ENCODE measurements at places on chromosomes 5 and 9.

DNA sequence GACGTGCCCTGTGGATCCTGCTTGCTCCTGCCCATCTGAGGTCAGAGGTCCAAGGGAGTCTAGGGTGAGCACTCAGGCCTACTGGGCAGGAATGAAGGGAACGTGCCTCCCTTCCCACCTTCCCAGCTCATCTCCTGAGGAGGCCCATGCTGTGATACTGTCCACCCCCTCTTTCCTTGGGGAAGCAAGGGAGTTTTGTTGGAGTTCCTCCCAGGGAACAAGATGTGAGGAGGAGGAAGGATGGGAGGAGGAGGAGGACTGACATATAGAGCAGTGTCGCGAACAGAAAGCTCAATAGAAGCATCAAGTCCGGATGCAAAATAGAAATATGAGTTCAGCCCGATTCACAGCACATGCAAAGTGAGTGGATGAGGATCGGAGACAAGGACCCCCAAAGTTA, 41.0 kb downstream of the SLC6A7 start:
- no peak for DNase-seq

- DNase-seq = peak; percentile 25
Measured at GRCh38 chr5:128053291-128053954, 30.1 kb upstream of the SLC12A2 start.

- DNase-seq = peak; percentile 86
Measured at GRCh38 chr5:95715799-95716461, 15.2 kb upstream of the RHOBTB3 start.

DNA sequence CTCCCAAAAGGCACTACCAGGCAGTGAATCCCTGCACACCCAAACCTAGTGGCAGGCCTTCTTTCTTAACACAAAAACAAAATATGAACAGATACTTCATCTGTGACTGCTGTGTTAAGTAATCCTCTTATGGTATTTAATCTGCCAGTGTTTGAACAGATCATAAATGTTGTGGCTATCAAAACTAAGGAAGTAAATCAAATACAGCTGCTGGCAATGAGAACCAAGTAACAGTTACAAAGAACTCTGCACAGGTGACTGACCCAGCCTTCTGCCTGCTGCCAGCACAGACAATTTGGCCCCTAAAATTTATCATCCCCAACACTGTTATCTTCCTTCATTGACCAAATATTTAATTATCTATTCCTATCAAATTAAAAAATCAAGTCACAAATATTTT, 78.0 kb downstream of the GNAQ start:
- DNase-seq = peak; percentile 20

DNA sequence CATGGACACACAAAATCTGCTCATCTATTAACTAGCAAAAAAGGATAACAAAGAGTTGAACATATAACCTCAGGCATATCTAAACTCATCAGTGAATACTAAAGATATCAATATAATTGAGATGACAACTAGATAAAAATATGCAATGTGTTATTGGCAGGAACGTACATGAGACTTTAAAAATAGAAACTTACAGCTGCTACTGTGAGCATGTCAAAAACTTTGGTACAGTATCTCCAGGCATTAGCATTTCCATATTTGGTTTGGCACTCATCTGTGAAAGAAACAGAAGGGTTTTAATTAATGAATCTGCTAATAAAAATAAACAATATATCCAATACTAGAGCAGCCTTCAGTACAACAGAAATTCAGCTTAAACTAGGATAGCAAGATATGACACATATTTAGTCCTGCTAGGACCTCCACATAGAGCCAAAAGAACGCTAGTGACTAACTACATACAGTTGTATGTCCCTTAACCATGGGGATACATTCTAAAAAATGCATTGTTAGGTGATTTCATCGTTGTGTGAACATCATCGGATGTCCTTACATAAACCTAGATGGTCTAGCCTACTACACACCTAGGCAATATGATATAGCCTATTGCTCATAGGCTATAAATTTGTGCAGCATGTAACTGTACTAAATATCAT, 10.5 kb upstream of the SCAI start:
- no peak for DNase-seq

- DNase-seq = no peak
Measured at GRCh38 chr9:91341258-91341746, 20.4 kb downstream of the AUH start.

- DNase-seq = peak; percentile 79
Measured at GRCh38 chr5:138354926-138355378, 2.5 kb downstream of the KDM3B start.

DNA sequence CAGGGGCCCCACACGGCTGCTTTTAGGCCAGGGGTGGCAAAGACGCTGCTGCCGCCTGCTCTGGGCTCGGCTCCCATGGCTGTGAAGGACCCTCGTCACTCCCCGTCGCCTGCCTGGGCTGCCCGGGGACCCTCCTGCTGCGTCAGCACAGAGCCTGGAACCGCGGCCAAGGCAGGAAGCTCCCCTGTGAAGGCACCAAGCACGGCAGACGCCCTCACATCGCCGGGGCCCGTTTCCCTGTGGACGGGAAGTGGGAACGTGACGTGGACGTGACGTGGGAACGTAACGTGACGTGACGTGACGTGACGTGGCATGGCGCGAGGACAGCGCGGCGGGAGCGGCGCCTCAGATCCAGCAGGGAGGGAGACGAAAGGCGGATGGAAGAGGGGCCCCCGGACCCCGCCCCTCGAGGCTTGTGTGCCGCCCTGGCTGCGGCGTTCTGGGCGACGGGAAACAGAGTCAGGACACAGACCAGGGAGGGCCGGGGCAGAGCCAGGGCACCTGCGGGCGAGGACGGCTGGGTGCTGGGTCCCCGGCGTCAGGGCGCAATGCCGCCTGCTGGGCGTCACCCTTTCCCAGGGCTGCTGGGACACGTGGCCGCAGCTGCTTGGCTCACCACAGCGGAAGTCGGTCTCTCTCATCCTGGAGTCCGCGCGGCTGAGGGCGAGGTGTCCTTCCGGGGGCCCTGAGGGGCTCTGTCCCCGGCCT, 53.1 kb downstream of the MRPL36 start:
- no peak for DNase-seq

DNA sequence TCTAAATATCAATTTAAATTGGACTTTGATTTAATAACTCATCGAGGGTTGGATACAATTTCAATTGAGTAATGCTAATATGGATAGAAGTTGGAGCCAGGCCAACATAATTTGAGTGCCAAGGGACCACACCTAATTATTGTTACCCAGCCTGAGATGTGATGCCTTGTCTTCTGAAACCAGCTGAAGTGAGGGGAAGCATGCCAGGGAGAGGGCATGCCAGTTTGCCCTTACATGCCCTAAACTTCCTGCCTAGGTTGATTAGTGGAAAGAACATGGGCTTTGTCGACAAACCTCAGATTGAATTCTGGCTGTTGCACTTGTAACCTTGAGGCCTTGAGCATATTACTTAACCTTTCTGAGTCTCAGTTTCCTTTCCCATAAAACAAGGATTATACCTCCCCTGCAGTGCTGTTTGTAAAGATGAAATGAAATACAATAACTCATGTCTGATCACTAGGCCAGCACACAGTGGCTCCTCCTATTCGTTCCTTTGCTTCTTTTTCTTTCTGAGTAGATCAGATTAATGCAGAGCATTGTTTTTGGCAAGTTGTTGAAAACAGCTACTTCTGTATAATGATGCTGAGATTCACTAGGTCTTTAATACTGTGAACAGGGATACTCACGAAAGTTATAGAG, 412.8 kb downstream of the TLE4 start:
- no peak for DNase-seq

- no peak for DNase-seq
Measured at GRCh38 chr5:42854795-42855194, 43.1 kb upstream of the SELENOP start.

GRCh38 chr5:149242339-149242738, 29.3 kb upstream of the AFAP1L1 start:
- DNase-seq = no peak

- DNase-seq = no peak
Measured at GRCh38 chr9:125534971-125535701, 171.9 kb downstream of the MAPKAP1 start.

DNA sequence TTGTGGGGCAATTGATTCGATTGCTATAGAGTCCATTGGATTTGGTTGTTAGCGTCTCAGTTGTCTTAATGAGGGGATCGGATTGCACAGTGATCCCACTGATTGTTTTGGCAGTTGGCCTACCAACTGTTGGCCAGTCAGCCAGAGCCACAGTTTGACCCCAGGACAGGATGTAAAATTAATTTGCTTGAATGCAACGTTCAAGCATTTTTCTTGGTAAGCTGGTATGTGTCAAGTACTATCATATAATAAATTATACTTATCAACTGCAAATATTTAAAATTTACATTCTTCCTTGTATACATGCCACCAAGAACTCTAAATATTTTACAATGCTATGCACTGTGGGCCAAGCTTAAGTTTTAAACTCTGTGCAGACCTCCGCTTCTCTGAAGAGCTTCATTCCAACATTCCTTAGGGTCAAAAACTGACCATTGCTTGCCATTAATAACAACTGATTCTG, 80.4 kb upstream of the OSMR start:
- peak; percentile 35 for DNase-seq

GRCh38 chr5:164148292-164148691, 642.9 kb downstream of the MAT2B start:
- no peak for DNase-seq

- no peak for DNase-seq
Measured at GRCh38 chr5:61084658-61085057, 77.6 kb downstream of the SMIM15 start.

DNA sequence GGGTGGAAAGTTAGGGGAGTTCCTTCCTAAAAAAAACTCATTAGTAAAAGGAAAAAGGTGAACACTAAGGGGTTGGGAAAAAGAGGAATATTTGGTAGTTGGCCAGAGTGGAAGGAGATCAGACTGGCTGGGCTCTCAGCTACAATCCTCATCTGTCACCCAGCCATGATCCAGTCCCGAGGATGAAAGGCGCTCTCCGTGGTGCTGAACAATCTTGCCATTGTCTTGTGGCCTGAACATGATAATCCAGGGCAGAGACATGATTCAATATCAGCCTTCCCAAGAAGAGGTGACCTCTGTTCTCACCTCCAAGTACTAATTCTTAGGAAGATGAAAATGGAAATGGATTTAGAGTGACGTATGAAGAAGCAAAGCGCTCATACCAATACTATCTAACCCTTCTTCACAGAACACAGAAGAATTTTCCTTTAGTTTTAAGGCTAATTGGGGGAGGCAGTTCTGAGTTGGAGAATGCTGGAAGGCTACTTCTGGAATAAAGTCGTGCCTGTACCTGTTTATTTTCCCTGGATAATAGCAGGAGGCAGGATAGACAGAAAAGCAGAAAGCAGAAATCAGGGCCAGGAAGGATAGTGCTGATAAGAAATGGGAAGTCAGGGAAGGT, 36.6 kb upstream of the MYORG start:
- DNase-seq = peak; percentile 52

GRCh38 chr9:119086590-119086989, 282.6 kb downstream of the BRINP1 start:
- DNase-seq = no peak

DNA sequence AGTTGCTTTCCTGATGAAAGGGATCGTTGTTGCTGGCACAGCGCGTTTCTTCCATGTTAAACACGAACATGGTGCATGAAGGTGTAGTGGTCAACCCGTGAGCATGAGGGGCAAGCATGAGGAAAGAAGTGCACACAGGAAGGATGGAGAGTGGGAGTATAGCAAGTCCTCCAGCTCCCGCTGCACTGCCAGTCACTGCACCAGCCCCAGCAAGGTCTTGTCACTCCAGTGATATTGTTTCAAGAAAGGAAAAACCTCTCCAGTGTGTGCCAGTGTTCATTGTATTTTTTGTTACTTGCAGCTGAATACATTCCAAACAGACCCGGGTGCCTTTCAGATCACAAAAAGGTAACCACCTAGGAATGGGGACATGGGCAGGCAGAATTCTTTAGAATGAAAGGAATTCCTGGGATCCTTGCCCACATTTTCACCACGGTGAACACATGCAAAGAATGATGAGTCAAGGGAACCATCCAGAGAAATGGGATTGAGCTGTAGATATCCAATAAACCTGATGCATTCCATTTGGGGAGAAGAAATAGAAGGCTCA, 186.3 kb downstream of the AOPEP start:
- peak; percentile 96 for DNase-seq

DNA sequence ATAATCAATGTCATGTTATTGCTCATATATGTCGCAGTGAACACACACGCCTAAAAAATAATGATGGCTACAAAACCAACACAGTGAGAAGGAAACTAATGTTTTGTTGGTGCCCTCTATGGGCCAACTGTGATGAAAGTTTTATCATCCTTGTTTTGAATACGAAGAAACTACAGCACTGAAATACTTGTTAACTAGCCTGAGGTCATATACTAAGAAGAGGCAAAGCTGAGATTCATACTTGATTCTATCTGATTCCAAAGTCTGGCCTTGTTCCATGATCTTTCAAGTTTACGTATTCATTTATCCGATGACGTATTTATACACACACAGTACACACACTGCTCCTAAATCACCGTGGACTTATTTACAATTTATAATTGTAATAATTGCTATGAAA, 16.1 kb upstream of the DRD1 start:
- DNase-seq = no peak

GRCh38 chr5:54804521-54804920, 180.9 kb downstream of the ESM1 start:
- no peak for DNase-seq

- DNase-seq = no peak
Measured at GRCh38 chr5:18807256-18808149, 1173.2 kb downstream of the TAF11L14 start.

- no peak for DNase-seq
Measured at GRCh38 chr5:157594675-157595459, 19.3 kb upstream of the ADAM19 start.

GRCh38 chr5:37121027-37121426, 128.1 kb downstream of the CPLANE1 start:
- no peak for DNase-seq

- DNase-seq = no peak
Measured at GRCh38 chr5:54738973-54739367, 221.4 kb downstream of the SNX18 start.

DNA sequence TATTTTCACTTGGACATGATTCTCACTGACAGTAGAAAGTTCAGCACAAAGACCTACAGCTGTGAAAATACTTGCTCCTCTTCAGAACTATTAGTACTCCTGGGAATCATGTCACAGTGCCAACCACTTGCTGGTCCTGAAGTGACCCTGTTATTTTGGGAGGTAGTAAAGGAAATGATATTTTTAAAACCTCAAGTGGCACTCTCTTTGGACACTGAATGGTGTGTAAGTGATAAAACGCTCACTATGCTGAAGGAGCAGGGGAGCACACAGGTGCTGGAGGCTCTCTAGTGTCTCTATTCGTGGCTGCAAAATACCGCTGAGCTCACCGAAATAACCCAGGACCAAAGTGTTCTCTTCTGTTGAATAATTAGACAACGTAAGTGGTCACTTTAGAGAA, 76.9 kb upstream of the SPATA31D4 start:
- no peak for DNase-seq

- no peak for DNase-seq
Measured at GRCh38 chr9:133788819-133789717, 50.9 kb upstream of the SARDH start.
